NCI-H460 (cell line): ENCODE measurements at places on chromosomes 3 and 15. TPM values are rescaled to one million over a fixed set of nuclear protein-coding genes. Genes with fewer than 3 reads are reported as not detected.

DNA sequence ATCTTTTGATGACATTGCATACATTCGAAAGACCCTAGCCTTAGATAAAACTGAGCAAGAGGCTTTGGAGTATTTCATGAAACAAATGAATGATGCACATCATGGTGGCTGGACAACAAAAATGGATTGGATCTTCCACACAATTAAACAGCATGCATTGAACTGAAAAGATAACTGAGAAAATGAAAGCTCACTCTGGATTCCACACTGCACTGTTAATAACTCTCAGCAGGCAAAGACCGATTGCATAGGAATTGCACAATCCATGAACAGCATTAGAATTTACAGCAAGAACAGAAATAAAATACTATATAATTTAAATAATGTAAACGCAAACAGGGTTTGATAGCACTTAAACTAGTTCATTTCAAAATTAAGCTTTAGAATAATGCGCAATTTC lies 16.7 kb downstream of the KCNMB3 start:
- DNase-seq = peak; percentile 43

GRCh38 chr3:113268942-113269341 lies 57.6 kb downstream of the BOC start:
- no peak for DNase-seq

TMPRSS7 gene
- 0.05 TPM in 1 of 2 replicates, not detected in the other for total RNA-seq

DNA sequence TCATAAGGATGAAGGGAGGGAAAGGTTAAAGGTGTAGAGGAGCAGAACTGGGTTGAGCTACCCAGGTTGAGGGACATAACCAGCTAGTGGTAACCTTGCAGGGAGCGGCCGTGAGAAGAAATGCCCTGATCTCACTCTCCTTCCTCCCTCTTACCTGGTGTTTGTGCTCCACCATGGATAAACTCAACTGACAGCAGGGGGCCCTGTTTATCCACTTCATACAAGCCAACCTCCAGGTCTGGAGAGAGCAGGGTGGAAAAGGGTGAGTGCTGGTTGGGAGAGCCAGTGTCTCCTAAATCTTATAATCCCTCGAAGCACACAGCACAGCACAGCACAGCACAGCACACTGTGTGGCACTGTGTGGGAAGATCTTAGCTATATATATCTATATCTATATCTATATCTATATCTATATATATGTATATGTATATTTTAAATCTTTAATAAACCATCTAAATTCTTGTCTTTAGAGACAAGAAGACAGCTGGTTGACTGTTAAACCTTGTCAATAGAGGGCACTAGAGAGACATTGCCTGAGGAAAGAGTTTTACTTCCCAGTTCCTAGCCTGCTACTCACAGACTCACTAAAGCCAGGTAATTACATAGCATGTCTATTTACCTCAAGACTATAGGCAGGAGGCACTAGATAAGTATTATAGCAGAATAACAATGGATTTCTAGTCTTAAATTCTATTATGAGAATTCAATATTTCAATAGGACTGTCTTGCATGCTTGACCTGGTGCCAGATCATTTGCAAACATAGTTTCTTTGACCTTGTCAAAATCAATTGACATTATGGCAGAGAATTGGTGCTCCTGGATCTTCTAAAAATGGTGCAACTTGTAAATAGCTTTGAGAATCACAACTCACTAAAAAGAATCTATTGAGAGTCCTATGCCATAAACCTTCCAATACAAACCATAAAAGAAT lies 21.7 kb upstream of the FMN1 start:
- peak; percentile 23 for DNase-seq

DNA sequence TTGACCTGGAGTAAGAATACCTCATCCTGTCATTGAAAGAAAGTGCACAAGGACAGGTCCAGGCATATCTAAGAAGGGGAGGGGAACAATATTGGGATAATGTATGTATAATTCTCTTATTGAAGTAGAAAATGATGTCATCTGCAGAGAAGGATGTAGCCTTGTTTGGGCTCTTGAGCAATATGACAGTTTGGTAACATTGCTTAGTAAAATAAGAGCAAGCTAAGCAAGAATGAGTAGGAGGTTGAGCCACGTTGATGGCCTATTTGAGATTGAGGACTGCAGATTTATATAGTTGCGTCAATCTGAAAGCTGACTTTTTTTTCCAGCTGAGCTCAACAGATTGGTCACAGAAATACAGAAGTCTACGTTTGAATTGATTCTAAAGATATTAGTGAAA lies 145.2 kb downstream of the FILIP1L start:
- DNase-seq = no peak

GRCh38 chr3:58567251-58567515 lies 10.0 kb downstream of the FAM107A start:
- no peak for DNase-seq

DNA sequence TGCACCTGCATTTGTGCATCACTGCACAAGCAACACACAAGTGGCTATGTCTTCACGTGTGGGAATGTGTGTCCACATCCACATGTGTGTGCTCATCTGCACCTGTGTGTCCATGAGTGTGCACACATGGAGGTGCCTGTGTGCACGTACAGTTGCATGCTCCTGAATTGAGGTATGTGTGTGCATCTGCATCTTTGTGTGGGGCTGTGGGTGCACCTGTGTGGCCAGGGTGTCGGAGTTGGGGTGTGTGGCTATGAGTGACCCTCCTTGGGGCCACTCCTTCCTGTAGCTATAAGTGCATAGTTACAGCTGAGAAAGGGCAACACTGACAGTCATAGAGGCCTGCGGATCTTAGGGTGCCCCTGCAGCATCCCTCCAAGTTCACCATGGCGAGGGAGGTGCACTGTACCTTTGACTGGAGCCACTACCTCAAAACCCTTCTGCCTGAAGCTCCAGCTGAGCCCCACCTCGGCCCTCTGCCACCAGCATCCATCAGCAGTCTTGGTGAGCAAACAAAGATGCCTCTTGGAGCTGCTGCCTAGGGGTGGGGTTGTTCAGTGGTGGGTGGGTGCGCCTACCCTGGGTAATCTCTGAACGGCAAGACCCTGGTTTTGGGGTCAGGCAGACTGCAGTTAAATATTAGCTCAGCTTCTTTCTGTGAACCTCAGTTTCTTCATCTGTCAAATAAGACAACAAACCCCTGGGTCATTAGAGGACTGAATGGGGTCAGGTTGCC lies 5.2 kb upstream of the HHATL start:
- DNase-seq = no peak

C3orf20 gene
- not detected in 2 replicates for total RNA-seq

DNA sequence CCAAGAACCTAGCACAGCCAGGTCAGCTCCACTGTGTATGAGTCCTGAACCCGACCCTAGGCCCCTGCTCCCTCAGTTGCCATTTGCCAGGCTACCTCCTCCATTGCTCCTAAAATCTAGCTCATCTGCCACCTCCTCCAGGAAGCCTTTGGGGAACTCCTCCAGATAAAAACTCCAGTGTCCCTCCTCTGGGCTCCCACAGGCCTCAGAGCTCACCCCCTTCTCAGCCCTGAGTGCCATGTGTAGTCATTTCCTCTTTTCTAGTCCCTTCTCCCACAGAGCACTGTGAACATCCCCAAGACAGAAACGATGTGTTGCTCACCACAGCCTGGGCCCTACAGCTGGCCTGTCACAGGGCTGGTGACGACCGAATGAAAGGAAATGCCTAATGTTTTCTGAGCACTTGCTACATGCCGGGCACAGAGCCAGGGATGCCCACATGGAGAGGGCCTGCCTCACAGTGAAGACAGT lies 61.0 kb downstream of the IQSEC1 start:
- DNase-seq = no peak

GRCh38 chr3:52225452-52226228 lies at the start of gene TLR9:
TSS of gene TLR9 (minus strand) at chr3:52225645. CDS start at chr3:52225529, 116 bp downstream.
- DNase-seq = no peak

DNA sequence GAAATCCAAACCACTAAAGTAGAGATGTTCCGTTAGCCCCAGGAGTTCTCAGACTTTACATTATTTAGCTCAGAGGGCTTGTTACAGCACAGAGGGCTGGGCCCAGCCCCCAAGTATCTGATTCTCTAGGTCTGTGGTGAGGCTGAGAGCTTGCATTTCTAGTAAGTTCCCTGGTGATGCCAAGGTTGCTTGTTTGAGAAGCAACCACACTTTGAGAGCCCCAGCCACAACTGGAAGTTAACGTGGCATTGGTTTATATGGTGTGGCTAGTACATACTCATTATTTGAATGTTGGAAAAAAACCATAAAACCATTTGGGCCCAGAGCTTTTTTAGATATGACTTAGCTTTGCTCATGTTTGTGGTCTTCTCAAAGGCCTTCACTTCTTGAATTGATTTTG lies 35.9 kb downstream of the PRR23E start:
- DNase-seq = no peak

DNA sequence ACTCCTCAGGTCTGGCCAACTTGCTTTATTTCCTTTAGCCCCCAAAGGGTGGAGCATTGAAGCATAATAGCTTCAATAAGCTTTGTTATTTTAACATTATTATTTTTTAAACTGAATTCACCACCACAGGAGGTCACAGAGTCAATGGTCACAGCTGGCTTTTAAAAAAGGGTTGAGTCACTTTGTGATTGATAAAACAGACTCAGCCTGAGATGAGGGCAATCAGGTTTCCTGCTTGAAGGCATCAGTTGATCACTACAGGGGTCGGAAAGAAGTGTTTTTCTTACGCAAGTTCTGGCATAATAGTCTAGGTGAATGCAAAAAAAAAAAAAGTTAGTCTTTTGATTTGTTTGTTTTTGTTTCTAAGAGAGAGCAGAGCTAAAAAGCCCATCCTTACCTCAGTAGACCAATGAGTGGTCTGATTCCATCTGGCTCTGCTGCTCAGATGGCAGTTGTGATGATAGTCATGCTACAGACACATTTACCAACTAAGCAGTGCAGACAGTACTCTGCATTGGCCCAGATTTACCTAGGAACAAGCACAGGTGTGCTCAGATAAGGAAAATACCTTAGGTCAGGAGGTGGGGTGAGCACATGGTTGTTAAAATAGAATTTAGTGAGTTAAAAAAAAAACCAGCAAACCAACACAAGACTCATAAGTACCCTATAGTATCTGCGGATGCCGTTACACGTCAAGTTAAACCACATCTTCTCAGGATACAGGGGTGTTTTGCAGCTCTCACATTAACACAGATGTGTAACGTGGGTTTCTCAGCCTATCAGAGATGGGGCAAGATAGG lies 22.6 kb downstream of the ZNF80 start:
- DNase-seq = no peak

GRCh38 chr3:17995769-17996168 lies 253.3 kb upstream of the TBC1D5 start:
- no peak for DNase-seq

DNA sequence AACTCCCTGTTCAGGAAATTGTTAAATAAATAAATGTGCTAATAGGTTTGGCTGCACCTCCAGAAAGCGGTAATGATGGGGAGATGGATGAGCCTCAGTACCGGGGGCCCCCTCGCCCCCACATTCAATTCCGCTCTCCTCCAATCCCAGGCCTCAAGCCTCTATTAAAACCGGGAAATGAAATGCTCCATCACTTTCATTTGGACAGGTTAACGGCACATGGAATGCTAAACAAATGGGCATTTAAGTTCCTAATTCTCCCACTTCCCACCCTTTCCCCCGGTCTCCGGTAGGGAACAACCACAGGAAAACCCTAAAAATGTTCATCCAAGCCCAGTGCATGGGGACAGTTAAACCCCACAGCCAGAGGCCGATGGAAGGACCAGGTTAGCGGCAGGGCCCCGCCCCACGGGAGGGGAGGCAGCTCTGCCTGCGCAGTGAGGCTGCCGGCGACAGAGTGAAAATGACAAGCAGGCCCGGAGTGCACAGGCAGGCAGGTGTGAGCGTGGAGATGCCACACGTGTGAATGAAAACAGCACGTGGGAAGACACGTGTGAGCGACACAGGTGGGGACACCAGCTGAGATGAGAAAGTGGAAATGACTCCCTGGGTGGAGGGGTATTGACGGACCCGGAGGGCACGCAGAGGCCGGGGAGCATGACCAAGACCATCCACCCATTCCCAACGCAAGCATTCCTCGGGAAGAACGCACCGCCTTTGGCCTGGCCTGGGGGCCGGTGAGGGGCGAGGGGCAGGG lies 28.1 kb downstream of the RNU5B-1 start:
- DNase-seq = no peak

DNA sequence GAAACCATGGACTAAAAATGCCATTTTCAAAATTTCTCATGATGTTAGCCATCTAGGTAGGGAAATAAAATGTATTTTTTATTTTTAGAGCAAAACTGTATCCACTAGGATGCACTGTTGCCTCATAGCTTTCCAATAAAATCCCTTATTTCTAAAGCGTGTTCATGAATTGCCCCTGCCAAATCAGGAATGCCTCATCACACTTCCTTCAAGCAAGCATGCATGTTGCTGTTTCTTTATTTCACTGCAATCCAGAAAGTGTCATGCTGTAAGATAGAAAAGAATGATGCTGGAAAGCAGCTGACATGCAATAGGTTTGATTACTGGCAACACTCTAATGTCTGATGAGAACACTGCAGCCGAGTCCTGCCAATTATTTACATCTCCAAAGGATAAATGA lies 239.5 kb downstream of the CHL1 start:
- no peak for DNase-seq

- DNase-seq = no peak
These were observed 12.6 kb downstream of the RORA start for GRCh38 chr15:61216519-61216918.

SUCNR1 gene
- 3.3 and 3.8 TPM in 2 replicates for total RNA-seq

- DNase-seq = no peak
These were observed 474.0 kb downstream of the EPHB1 start for GRCh38 chr3:135268941-135269532.

DNA sequence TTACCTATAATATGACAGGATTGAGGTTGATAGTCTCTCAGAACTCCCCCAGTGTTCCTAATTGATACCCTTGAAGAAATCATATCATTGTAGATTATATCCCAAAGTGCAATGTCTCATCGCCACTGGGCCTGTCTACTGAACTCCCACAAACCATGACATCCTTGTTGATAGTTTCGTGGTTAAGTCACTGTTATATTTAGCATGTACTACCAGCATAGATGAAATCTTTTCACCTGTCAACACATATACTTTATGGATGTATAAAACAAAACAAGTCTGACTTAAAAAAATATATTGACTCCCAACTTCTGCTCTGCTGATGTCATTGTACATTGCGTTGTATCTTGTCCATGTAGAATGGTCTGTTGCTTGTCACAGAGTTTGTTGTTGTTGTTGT lies 128.1 kb downstream of the IQCH start:
- no peak for DNase-seq

GRCh38 chr3:100708644-100708988 lies 678 bp upstream of the TFG start:
- no peak for DNase-seq

P2RY13 gene
- total RNA-seq = not detected in 2 replicates

GRCh38 chr3:39086144-39086543 lies 21.3 kb downstream of the GORASP1 start:
- DNase-seq = no peak

CHRFAM7A gene
- total RNA-seq = 1.3 and 4.5 TPM in 2 replicates

WDR72 gene
- total RNA-seq = 40.3 and 40.4 TPM in 2 replicates

GRCh38 chr3:81005992-81006391 lies 755.5 kb downstream of the GBE1 start:
- DNase-seq = no peak
